ENCODE measurements at places on chromosomes 4 and X.

DNA sequence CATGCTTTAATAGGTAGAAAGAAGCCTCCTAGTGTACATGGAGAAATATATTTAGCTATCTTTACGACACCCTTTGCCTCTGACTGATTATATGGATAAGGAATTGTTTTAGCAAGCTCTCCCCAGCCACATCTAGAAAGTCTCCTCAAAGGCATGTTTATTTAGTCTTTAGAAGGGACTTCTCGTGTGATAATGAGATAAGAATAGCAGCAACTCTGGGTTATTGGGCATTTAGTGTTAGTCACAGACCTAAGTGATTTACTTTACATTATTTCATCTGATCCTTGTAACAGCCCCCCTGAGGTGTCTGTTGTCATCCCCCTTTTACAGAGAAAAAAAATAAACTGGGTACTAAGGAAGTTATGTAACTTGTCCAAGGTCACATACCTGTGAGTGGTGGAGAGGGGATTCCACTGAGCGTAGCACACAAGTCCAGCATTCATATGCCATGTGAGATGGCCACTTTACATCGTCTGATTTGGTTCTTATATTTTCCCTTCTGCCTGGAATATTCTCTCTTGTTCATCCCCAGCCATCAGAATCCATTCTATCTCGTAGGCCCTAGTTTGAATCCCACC lies 77.7 kb downstream of the TSPAN7 start:
- no peak for DNase-seq

- DNase-seq = no peak
Measured at GRCh38 chr4:4590546-4590945, 48.7 kb upstream of the STX18 start.

DNA sequence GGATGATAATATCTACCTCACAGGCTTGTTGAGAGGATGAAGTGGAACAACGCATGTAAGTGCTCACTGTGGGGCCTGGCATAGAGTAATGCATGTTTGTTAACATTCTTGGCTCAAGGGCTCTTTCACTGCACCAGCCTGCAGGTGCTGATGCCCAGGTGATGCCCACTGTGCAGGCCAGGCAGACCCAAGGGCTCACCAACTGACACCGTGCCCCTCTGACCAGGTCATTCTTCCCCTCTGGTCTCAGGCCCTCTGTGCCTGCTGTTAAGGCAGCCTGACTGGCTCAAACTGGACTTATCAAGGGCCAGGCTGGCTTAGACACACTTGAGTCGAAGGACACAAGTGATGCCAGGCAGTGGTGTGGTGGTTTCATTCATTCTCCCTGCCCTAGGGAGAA lies 90.5 kb downstream of the PJA1 start:
- DNase-seq = no peak

GRCh38 chr4:71186566-71187403 lies 152.0 kb upstream of the SLC4A4 start:
- DNase-seq = peak; percentile 16

- DNase-seq = no peak
Measured at GRCh38 chr4:106615961-106616360, 247.4 kb upstream of the GIMD1 start.
